ENCODE measurements at places on chromosomes 13 and 19. TPM values are rescaled to one million over a fixed set of nuclear protein-coding genes. Genes with fewer than 3 reads are reported as not detected.

OR10H1 gene
- total RNA-seq, result not detected

LILRA1 gene
- not detected for total RNA-seq

- no peak for DNase-seq
- no peak overlapping the region for H3K4me3 ChIP-seq
- no peaks in the 10 kb centered on the region for H3K36me3 ChIP-seq
- H3K27me3 ChIP-seq, result peaks cover 10% of the 10 kb centered on the region
These were observed 79.1 kb downstream of the STARD13 start for GRCh38 chr13:33206425-33206824.

PSG6 gene
- total RNA-seq, result not detected

- no peaks in the 10 kb centered on the region for H3K36me3 ChIP-seq
- peak overlapping the region; percentile 30 for H3K27ac ChIP-seq
- no peak for DNase-seq
- H3K4me1 ChIP-seq, result peaks cover 48% of the 10 kb centered on the region
- no peak overlapping the region for H3K4me3 ChIP-seq
These were observed 12.2 kb downstream of the MED26 start for GRCh38 chr19:16615808-16616207.

SYCN gene
- total RNA-seq, result not detected

DNA sequence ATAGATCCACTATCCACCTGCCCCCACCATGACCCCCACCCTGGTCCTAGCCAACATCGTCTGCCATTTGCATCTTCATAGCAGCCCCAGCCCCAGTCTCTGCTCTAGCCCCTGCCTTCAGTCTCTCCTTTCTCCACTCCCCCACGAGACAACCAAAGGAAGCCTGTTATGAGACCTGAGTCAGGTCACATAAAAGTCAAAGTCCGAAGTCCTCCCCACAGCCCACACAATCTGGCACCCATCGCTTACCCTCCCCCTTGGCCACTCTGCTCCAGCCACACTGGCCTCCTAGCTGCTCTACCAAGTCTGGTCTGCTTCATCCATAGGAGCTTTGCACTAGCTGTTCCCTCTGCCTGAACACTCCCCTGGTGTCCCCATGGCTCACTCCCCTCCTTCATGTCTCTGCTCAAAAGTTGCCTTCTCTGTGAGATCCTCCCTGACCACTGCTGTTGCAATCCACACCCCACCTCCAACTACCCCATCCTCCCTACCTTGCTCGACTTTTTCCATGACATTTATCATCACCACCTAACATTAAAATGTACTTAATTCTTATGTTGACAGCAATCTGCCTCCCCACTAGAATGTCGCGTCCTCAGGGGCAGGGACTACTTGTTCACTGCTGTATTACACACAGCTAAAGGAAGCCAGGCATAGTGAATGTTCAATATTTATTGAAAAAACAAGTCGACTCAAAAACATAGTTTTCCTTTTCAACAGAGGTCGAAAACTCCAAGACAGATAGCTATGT is 1.2 kb upstream of the PLEKHG2 start:
- H3K4me3 ChIP-seq, result peak overlapping the region; percentile 84
- peaks cover 2% of the 10 kb centered on the region for H3K27me3 ChIP-seq
- H3K27ac ChIP-seq, result peak overlapping the region; percentile 98
- peaks cover 38% of the 10 kb centered on the region for H3K4me1 ChIP-seq

KLK12 gene
- not detected for total RNA-seq

GRCh38 chr19:22144394-22144793 is 52.4 kb downstream of the ZNF676 start:
- H3K4me1 ChIP-seq, result no peaks in the 10 kb centered on the region
- no peak for DNase-seq
- H3K36me3 ChIP-seq, result no peaks in the 10 kb centered on the region
- no peaks in the 10 kb centered on the region for H3K27me3 ChIP-seq
